ENCODE measurements at places on chromosomes 11 and 22.

- no peak for DNase-seq
Observed at GRCh38 chr11:82992223-82992622, 79.5 kb downstream of the RAB30 start.

- no peak for DNase-seq
Observed at GRCh38 chr11:99513368-99513767, 492.6 kb downstream of the CNTN5 start.

- DNase-seq, result no peak
Observed at GRCh38 chr11:110566577-110566976, 136.8 kb downstream of the FDX1 start.

GRCh38 chr11:124867700-124868099 is 2.5 kb downstream of the ROBO3 start:
- DNase-seq, result peak; percentile 70

DNA sequence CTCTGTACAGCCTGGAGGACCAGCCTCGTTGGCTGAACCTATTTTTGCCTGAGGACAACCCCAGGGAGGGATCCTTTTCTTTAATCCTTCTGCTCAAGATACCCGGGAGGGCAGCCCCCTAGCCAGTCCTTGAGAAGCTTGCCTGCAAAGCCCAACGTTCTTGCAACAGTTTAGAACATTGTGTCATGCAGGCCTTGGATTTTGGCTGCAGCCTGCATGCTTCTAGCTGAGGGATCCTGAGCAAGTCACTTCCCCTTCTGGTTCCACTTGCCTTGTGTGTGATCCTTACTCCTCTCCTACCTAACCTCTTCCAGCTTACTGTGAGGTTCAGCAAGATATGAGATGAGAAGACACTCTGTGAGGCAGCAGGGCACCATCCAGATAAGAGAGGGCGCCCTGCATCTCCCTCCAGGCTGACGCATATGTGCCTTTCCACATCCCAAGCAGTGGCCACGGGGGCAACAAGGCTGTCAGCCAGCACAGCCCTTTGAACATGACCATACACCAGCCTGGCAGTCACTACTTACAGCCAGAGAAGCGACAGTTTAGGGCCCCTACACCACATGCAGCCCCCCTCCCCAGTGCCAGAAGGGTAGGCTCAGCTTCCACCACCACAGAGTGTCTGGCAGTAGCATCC is 76.1 kb downstream of the C11orf58 start:
- peak; percentile 32 for DNase-seq

GRCh38 chr11:3186166-3186953 is 21.2 kb upstream of the OSBPL5 start:
- no peak for DNase-seq

DNA sequence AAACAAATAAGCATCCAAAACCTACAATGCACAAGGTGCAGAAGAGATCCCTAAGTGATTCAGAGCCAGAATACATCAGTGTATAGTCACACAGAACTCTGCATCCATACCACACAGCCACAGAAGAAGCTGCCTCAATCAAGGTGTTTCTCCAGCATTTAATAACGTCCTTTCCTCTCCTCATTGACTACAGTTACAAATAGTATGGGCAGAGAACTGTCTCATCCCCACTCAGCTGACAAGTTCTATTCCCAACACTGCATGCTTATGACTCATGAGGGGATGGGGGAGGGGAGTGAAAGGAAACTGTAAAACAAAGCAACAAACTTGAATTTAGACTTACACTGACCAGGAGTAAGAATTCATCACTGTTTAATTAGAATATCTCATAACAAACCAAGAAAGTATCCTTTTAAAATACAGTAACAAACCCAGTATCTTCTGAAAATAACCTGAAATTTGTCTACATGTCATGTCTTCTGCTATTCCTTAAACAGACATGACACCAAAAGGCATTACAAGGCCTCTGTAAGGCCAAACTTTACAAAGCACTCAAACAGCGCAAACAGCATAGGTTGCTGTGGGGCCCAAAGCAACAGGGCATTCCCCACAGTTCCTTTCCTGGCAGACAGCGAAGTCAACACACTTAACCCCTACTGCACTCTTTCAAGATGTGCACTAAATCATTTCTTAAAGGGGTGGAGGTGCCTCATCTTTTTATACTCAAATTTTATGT is 29.3 kb downstream of the CELF1 start:
- DNase-seq, result peak; percentile 45

- no peak for DNase-seq
Observed at GRCh38 chr11:118219244-118219643, 5.6 kb downstream of the JAML start.

Data from hematopoietic multipotent progenitor cell treated with erythropoietin and hydrocortisone succinate and interleukin-3 and kit ligand, for 6 days (in vitro differentiated cells).